Caki2 (cell line): ENCODE measurements at places on chromosomes 16 and 17. TPM values are rescaled to one million over a fixed set of nuclear protein-coding genes. Genes with fewer than 3 reads are reported as not detected.

The MT1H gene
- not detected in 2 replicates for total RNA-seq

The CLDN7 gene
- not detected in 2 replicates for total RNA-seq

The KCNJ18 gene
- total RNA-seq: not detected in 2 replicates

The NAT9 gene
- 36.6 and 36.8 TPM in 2 replicates for total RNA-seq

The LGALS9 gene
- 14.0 TPM in 1 of 2 replicates, not detected in the other for total RNA-seq

DNA sequence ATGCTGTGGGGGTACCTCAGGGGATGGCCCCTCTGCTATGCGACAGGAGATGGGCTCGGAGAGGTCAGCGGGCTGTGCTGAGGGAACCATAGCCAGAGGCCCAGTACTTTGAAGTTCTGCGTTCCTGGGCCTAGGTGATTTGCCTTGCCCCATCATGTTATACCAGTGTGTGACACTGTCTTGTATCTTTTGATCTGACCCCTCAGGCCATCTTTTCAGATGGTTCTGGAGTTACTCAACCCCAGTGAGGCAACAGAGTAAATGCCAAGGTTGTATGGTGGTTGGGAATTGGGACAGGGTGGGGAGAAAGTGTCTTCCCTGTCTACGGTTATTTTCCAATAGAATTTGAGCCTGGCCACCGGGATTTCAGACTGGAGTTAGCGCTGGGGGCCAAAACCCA lies 8.5 kb downstream of the MSI2 start:
- DNase-seq: no peak

DNA sequence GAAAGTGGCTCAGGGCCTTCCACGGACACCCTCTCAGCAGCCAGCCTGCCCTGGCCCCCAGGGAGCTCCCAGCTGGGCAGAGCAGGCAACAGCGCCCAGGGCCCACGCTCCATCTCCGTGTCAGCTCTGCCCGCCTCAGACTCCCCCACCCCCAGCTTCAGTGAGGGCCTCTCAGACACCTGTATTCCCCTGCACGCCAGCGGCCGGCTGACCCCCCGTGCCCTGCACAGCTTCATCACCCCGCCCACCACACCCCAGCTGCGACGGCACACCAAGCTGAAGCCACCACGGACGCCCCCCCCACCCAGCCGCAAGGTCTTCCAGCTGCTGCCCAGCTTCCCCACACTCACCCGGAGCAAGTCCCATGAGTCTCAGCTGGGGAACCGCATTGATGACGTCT lies 48.3 kb upstream of the LGALS9 start:
- no peak for DNase-seq

DNA sequence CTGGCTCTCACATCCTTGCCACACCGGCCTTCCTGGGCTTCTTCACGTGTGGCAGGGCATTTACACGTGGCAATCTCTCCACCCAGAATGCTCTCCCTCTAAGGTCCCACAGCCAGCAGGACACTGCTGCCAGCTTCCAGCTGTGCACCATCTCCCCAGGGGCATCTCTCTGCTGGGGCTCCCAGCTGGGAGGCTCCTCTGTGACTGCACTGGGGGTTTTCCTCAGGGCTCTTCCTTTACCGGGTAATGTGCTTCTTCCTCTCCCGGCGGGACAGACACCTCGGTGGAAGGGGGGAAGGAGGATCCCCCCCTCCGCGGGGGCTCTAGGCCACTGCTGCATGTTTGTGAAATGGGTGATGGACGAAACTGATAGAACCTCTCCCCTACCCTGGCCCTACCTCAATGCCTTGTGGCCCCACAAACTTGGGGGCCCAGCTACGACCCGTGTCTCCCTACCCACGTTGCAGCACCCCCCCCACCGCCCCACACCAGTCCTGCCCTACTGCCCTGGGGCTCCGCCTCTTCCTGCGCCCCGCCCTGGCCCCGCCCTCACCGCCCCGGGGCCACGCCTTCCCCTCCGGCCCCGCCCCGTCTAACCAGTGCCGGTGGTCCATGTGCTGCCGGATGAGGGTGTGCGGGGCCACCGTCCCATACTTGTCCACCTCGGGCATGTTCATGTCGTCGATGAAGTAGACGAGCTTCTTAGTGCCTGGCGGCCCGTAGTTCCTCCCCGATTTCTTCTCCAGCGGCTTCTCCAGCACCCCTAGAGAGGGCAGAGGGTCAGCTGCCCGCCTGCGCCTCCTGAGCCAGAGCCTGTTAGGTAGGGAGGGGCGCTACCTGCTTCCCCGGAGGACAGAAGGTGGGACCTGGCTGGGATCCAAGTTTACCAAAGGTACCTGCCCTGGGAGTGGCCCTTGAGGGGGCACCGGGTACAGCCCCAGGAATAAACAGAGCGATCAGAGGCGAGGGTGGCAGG lies 92.6 kb downstream of the DNAH17 start:
- peak; percentile 32 for DNase-seq
